Fibroblast of lung (primary cell): ENCODE measurements at places on chromosomes 11 and 22. TPM values are rescaled to one million over a fixed set of nuclear protein-coding genes. Genes with fewer than 3 reads are reported as not detected.

LRRC74B gene
- not detected in 2 replicates for polyA plus RNA-seq

PARVB gene
- 47.3 and 55.2 TPM in 2 replicates for polyA plus RNA-seq

SLC22A8 gene
- not detected in 2 replicates for polyA plus RNA-seq

EXPH5 gene
- polyA plus RNA-seq, result 2.9 and 3.4 TPM in 2 replicates

CBLIF gene
- polyA plus RNA-seq, result not detected in 2 replicates

TPBGL gene
- polyA plus RNA-seq, result not detected in 2 replicates

GRCh38 chr11:1916132-1916985 is 3.1 kb upstream of the TNNT3 start:
- DNase-seq, result no peak

GRCh38 chr11:130087294-130087926 is 17.7 kb downstream of the APLP2 start:
- DNase-seq, result no peak

- no peak for DNase-seq
Measured at GRCh38 chr11:60498853-60499252, 6.3 kb downstream of the MS4A12 start.

DNA sequence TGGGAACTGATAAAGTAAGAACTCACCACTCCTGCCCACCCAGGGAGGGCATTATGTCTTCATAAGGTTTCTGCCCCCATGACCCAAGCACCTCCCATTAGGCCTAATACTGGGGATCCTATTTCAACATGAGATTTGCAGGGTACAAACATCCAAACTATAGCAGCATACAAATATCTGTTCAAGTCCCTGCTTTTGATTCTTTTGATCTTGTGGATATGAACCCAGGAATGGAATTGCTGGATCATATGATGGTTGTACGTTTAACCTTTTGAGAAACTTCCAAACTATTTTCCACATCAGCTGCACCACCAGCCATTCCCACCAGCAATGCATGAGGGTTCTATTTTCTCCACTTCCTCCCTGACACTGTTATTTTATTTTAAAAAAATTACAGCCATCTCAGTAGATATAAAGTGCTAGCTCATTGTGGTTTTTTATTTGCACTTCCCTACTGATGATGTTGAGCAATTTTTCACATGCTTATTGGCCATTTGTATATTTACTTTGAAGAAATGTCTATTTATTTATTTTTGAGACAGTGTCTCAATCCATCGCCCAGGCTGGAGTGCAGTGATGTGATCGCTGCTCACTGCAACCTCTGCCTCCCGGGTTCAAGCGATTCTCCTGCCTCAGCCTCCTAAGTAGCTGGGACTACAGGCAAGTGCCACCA is 7.1 kb upstream of the ATG16L2 start:
- peak; percentile 53 for DNase-seq

- no peak for DNase-seq
Measured at GRCh38 chr22:24443668-24444067, 16.3 kb downstream of the ADORA2A start.

DNA sequence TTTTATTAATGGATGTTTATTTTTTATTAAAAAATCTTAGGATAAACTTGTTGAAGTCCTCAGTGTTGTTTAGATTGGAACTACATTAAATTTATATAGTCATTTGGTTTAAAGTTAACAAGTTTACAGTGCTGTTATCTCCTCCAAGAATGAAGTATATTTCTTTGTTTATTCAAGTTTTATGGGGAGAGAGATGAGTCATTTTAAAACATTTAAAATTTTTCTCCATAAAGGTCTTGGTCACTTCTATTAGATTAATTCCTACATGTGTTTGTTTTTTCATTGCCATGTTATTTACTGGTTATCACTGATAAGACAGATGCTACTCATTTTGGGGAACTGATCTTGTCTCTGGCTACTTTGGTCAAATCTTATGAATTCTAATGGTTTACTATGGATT is 429.6 kb downstream of the METTL15 start:
- DNase-seq, result peak; percentile 21

DNA sequence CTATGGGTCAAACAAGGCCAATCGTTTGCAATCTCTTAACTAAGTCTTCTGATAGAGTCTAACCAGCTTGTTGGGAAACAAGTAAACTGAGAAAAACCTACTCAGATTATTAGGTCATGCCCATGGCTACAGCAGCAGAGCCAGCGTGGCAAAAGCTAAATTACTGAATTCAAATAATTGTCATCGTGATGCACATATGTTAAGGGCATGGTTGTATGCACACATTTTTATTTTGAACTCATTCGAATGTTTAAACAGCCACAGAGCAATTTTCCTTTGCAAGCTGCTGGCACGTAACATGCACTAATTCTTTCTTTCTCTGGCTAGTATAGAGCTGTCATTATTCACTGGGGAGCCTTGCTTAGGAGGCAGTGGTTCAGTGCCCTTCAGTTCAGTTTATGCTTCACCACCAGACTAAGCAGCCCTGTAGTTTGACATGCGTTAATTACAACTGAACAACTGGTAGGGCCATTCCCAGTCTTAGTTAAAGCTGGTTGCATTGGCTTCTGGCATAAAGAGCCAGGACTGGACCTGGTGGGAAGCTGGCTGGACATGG is 396.4 kb downstream of the METTL15 start:
- DNase-seq, result no peak

DNA sequence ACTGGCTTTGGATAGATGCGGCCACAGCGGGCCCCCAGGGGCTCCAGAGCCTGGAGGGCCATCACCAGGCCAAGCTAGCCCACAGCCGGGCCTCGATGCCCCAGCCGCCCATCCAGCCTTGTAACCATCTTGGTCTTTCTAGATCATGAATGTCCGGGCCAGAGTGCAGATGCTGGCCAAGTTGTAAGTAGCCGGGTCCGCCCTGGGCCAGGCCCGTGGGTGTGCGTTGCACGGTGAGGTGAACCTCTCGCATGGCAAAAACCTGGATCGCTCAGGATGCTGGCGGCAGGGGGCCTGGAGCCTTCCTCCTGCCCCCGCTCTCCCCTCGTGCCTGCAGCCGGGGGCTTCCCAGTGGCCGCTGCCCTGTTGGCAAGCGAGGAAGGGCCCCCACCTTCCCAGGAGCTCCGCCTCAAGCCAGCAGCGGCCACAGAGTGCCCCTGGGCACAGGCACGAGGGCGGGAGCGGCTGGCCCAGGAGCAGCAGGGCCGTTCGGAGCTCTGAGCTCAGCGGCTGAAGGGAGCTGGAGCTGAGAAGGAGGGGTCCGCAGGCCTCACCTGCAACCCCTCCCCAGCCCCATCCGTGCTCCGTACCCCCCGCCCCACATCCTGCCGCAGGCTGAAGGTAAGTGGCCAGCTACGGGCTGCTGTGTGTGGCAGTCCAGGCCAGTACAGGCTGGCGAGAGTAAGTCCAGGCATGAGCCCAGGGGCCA is 10.9 kb upstream of the MRPL23 start:
- no peak for DNase-seq

DNA sequence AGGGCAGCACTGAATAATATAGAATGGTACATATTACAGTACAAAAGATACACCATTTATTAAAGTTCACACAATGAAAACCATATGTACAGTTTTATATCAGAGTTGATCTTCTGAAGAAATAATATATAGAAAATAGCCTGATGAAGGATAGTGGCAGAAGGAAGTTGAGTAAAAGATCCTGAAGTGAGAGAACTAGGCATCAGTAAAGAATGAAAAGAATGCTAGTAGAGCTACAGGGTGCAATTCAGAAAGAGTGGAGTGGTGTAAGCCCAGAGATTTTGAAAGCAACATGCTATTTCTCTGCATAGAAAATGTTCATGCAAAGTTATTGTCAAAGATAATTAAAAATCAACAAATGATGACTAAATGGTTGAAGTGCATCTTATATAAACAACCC is 1552.7 kb upstream of the TENM4 start:
- peak; percentile 18 for DNase-seq

GRCh38 chr11:115256397-115257197 is 247.6 kb downstream of the CADM1 start:
- no peak for DNase-seq

- DNase-seq, result no peak
Measured at GRCh38 chr11:10415817-10416392, 39.2 kb upstream of the AMPD3 start.

DNA sequence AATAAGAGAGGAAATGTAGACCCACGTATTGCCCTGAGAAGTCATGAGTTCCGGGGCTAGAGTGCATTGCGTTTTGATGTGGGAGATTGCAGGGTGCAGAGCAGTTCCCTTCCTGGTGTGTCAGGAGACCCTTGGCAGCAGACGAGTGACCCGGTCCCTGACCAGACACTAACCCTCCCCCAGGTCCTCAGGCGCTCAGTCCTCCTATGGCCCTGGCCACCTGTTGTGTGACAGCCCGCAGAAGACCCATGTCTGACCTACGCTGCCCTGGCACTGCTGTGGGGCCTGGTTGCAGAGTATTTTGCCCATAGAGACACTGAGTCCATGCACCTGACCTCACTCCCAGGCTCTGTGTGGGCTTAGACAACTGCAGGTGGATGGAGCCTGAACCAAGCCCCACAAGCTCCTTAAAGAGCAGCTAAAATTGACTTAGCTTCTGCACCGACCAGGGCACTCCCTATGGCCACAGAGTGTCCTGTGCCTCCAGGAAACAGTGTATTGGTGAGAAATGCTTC is 833.8 kb downstream of the TBC1D22A start:
- DNase-seq, result no peak

DNA sequence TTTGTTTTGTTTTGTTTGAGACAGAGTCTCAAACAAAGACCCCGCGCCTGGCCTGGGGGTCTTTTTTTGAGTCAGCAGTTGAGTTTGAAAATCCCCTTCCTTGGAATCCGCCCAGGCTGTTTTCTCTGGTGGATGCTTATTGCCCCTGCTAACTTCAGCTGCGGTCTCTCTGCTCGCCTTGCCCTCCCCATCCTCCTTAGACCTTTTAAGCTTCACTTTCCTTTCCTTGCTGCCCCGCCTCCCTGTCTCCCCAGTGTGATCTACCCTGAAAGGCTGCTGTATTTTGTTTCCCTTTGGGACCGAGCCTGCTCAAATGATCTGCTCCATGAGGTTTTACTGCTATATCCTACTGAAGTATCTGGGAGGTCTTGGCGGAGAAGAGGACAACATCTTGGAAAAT is 2.5 kb downstream of the USP18 start:
- no peak for DNase-seq

- DNase-seq, result no peak
Measured at GRCh38 chr11:69796063-69796462, 20.9 kb upstream of the FGF4 start.

- no peak for DNase-seq
Measured at GRCh38 chr11:74970852-74971395, 17.8 kb upstream of the NEU3 start.

DNA sequence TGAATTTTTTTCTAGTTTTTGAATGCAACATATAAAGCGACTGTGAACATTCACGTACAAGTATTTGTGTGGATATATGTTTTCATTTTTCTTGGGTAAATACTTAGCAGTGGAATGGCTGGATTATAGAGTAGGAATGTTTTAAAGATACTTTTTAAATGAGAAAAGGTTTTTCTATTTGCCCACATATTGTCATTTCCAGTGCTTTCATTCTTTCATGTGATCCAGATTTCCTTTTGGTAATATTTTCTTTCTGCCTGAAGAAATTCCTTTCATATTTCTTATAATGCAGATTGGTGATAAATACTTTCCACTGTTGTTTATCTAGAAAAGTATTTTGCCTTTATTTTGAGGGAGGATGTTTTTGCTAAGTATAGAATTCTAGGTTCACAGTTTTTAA is 7.9 kb downstream of the DDB2 start:
- no peak for DNase-seq

GRCh38 chr11:114134870-114135269 is 75.4 kb downstream of the ZBTB16 start:
- peak; percentile 91 for DNase-seq

GRCh38 chr22:29701155-29701999 is 18.4 kb upstream of the CABP7 start:
- no peak for DNase-seq

GRCh38 chr11:26231252-26231661 is 100.7 kb upstream of the ANO3 start:
- DNase-seq, result peak; percentile 81

DNA sequence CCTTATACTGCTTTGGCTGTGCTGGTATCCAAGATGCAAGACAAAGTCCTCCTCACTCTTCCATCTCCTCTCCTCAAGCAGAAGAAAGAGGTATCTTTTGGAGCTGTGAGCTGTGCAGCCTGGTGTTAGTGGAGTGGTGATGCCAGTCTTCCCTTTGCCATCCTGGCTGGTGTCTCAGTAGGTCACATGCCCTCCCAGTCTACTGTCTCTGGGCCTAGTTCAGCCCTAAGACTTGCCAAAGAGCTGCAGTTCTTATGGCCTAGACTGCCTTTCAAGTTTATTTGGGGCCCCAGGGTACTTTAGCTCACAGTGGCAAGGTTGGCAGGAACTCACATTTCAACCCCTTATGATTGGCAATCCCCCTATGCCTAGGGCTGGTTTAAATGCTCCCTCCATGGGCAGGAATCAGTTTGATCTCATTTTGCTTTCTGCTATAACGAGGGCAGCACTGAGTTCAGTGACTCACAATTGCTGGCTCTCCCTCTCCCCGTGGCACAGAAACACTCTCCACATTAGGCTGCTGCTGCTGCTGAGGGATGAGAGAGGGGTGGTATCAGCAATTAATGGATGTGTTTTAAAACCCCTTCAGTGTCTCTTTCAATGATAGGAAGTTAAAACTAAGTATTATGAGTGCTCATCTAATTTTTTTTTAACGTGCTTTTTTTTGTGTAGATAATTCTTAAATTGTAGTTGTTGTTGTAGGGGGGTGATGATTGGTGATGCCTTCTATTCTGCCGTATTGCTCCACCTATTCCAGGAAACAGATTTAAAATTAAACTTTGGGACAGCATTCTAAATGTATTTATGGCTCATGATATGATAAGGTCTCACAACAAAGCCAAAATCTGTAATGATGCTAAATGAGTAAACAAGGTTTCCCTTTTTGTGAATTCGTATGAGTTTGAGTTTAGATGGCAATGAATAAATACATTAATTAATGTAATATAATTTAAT is 1295.0 kb downstream of the JRKL start:
- no peak for DNase-seq

GRCh38 chr11:1346669-1347390 is 37.4 kb upstream of the TOLLIP start:
- no peak for DNase-seq

DNA sequence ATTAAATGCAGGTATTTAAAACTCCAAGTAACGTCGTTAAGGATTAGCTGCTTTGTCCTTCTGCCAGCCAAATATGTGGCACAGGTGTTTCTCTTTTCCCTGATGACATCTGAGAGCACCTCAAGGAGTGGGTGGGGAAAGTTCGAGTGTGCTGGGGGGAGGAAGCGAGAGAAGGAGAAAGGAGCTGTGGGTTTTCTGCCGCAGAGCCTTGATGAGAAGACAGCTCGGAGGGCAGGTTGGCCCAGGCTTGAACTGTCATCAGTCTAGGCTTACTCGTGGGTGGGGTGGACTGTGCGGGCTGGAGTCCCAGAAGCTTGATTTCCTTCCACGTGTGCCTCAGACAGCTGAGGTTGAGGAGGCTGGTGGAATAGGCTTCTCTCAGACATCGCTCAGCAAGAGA is 15.2 kb upstream of the SORL1-AS1 start:
- no peak for DNase-seq

- no peak for DNase-seq
Measured at GRCh38 chr11:33172345-33172744, 11.1 kb upstream of the CSTF3 start.

GRCh38 chr11:27055065-27055682 is 14.6 kb downstream of the BBOX1 start:
- peak; percentile 93 for DNase-seq

- peak; percentile 100 for DNase-seq
Measured at GRCh38 chr11:88555018-88555828, 217.7 kb upstream of the CTSC start.

GRCh38 chr11:3959015-3959902 is 103.8 kb downstream of the STIM1 start:
- peak; percentile 81 for DNase-seq
